NCI-H1930 (cell line): ENCODE measurements at places on chromosomes 13 and 19.

GRCh38 chr13:59471106-59471505, 692.6 kb downstream of the DIAPH3 start:
- no peak for DNase-seq

GRCh38 chr19:5890099-5890498, 13.5 kb downstream of the NDUFA11 start:
- DNase-seq = no peak

DNA sequence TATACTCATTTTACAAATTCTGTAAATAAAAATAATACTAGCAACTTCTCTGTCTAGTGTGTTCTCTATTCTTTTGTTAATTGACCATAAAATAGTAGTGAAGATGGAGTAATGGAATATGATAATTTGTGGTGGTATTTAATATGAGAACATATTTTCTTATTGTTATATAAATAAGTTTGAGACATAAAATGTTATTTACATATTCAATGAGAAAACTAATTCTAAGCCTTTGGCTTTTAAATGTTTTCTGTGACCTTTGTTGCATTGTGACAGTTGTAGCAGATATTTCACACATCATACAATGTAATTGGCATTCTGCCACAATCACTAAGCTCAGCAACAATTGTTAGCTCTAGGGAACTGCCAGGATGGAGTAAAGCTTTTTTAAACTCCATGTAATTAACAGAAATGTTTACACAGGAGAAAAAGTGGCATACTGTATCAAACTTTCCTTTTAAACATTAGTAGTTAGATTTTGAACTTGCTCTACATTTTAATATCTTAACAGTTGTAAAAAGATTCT, 562.1 kb upstream of the PCDH9 start:
- no peak for DNase-seq

- no peak for DNase-seq
Observed at GRCh38 chr13:51769455-51770127, 34.4 kb downstream of the DHRS12 start.

DNA sequence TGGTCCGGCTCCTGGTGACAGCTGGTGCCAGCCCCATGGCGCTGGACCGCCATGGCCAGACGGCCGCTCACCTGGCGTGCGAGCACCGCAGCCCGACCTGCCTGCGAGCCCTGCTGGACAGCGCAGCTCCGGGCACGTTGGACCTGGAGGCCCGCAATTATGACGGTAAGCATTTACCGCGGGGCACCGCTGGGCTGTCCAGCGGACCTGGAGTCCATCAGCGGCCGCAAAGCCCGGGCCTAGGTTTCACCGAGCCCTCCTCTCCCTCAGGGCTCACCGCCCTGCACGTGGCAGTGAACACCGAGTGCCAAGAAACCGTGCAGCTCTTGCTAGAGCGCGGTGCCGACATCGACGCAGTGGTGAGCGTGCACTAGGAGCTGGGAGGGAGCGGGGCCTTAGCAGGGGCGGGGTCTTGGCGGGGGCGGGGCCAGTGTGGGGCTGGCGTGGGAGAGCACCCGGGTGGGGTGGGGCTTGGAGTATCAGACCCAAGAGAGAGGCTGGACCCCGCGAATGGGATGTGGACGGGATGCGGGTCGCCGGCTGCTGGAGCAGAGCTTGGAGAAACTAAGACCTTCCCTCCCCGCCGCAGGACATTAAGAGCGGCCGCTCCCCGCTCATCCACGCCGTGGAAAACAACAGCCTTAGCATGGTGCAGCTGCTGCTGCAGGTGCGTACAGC, 8.7 kb downstream of the BCL3 start:
- no peak for DNase-seq
